CD4-positive, alpha-beta T cell treated with Interleukin-15 for 4 hours (primary cell): ENCODE measurements at places on chromosomes 6 and 20.

DNA sequence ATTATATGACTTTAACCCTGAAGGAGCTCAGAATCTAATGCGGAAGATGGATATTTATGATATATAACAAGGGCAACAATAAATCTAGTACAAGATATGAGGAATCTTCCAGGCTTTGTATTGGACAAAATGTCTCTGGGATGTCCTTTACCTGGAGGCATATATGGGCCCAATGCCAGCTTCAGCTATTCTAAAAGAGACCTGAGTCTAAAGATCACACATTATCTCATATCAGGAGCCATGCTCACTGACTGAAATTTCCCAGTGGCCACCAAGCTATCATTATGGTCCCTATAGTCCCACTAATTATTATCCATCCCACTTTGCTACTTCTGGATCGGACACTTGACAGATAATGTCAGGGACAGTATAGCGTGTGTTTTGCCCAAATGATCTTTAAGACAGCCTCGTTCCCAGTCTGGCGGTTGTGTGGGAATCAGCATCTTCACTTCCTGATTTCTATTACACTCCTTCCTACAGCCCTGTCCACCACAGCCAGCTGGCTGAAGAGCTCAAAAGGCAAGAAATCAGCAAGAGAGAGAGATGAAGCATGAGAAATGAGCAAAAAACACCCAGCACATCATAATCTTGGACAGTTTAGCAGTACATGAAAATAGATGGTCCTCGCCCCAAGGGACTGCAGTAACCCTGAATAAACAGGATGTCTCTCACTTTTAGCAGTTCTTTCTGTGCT is 34.9 kb downstream of the KLHL31 start:
- DNase-seq: no peak

DNA sequence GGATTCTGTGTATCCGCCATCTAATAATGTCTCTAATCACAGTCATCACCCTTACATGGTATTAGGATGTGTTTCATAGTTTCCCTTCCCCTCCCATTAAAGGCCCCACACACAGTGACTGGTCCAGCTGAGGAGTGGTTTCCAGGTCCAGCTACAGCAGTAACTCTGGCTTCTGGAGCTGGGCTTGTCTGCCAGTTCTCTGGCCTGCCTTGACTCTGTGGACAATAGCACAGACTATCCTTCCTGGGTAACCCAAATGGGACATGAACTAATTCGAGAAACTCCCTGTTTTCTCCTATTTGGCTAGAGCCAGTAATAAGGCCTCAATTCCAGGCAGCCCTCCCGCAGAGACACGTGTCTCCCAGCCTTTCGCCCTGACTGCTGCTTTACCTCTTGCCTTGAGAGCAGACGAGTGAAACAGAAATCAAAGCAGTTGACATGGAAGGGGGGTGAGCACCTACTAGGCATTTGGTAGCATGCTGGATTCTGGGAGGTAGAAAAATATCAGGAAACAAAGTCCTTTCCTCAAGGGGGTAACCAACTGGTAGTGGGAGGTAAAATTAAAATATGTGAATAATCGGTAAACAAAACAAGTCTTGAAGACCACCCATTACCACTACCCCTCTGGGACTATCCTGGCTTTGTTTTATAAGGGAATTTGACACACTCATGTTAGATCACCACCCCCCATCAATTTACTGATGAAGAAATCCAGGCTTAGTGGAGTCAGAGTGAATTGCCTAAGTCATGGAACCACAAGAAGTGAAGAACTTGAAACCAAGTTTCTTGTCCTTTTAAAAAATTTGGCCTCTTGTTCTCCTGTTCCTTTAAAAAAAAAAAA is 1.2 kb downstream of the TRAF3IP2 start:
- no peak for DNase-seq

DNA sequence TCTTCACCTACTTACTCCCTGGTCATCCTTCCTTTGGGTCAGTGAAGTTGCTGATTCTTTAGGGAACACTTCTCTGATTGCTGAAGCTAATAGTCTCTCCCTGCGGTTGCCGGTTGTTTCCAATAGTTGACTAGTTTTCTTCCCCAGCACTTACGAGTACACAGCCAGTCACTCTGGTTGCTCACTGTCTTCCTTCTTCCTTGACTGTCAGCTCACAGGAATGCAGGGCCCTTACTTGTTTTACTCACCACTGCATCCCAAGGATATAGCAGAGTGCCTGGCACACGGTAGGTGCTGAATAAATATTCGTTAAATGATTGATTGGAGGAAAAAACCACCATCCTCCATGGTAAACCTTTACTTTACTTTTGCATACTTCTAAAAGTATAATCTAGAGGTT is 345.0 kb downstream of the QKI start:
- DNase-seq: no peak

DNA sequence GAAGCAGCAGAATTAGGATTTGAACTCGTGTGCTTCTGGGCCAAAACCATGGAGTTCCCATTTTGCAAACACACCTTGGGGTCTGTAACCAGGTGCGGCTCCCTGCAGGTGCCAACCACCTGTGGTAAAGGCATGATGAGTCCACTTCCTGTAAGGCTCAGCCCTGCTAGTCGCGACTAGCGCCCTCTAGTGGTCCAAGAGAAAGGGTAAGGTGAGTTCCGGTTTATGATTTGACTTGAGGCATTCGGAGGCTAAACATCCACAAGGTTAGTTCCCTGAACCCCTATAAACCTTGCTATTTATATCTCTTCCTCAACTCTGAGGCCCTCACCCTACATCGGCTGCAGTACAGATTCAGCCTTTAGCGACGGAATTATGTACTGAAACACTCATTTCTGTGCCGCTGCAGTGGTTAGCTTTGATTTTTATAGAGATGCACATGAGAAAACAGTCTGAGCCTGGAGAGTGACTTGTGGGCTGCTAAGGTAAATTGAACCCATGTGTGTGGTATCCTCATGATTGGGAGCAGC is 173.4 kb downstream of the PLCB1 start:
- peak; percentile 81 for DNase-seq

GRCh38 chr6:136987526-136987925 is 57.2 kb downstream of the IL20RA start:
- DNase-seq: no peak

- DNase-seq: no peak
These were observed 1.6 kb downstream of the LRRC1 start for GRCh38 chr6:53796451-53796780.

- no peak for DNase-seq
These were observed 2.2 kb downstream of the MTRES1 start for GRCh38 chr6:107030151-107030550.

DNA sequence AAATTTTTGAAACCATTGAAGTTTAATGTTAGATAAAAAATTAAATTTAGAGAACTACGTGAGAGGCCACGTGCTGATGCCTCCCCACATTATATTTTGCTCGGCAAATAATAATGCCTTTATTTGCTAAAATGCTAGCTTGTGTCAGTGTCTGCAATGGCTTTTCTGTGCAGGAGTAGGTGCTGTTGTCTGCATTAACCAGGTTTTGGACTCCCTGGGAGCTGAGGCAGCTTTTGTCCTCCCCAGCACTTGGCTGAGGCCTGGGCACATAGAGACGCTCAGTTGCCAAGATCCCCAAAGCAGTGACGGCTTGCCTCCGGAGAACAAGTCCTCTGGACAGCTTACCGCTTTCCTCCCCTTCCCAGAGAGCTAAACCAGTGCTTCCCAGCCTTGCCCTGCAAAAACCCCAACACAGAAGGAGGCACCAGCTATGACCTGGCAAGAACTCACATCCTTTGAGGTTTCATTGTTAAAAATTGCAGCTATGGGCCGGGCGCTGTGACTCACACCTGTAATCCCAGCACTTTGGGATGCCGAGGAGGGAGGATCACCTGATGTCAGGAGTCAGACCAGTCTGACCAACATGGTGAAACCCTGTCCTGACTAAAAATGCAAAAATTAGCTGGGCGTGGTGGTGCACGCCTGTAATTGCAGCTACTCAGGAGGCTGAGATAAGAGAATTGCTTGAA is 59.9 kb downstream of the KAT14 start:
- DNase-seq: no peak

- DNase-seq: no peak
These were observed 528.2 kb downstream of the HDGFL1 start for GRCh38 chr6:23097566-23097965.

GRCh38 chr6:29631860-29632731 is 887 bp downstream of the GABBR1 start:
- peak; percentile 59 for DNase-seq

GRCh38 chr6:130138116-130138908 is 84.4 kb downstream of the SAMD3 start:
- peak; percentile 21 for DNase-seq

GRCh38 chr6:56231827-56232226 is 15.6 kb downstream of the COL21A1 start:
- no peak for DNase-seq

DNA sequence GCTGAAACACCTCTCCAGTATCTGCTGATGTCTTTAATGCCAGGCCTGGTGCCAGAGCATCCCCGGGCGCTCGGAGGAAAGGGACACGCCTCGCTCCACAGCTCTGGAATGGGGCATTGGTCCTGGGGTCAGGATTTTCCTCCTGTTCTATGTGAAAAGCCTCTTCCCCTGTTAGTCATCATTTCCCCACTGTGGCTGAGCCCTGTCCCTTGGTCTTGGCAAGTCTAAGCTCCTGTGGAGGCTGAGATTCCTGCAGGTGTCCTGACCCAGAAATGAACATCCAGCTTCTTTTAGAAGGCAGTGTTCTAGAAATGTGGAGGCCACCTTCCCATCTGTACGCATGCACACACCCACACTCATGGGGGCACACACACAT is 19.4 kb downstream of the SYNDIG1 start:
- no peak for DNase-seq

DNA sequence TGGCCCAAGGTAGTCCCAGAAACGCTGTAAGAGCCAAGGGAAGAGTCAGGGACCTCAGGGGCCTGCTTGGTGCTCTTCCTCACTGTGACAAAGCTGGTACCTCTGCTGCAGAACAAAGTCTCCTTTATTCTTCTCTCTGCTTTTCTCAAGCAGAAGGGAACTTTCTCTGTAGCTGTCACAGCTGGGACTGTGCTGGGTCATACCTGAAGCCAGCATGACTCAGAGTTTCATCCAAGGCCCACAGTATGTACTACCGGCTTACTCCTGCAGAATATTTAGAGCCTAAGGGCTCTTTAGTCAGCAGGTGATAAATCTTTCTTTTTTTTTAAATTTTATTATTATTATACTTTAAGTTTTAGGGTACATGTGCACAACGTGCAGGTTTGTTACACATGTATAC is 183.2 kb downstream of the TINAG start:
- no peak for DNase-seq
